Right lobe of liver (tissue), 6 donors: ENCODE measurements at places on chromosomes 7 and 10. TPM values are rescaled to one million over a fixed set of nuclear protein-coding genes. Genes with fewer than 3 reads are reported as not detected.

- no peaks in the 10 kb centered on the region for H3K36me3 ChIP-seq
- no peak for DNase-seq
- H3K4me1 ChIP-seq = no peaks in the 10 kb centered on the region
- H3K27ac ChIP-seq = no peak overlapping the region
Observed at GRCh38 chr10:111429288-111430028, 352.6 kb downstream of the ADRA2A start.

Gene CHAT
- total RNA-seq = not detected

- DNase-seq = no peak
- no peaks in the 10 kb centered on the region for H3K27me3 ChIP-seq
- no peak overlapping the region for H3K4me3 ChIP-seq
- peaks cover 9% of the 10 kb centered on the region for H3K4me1 ChIP-seq
- no peaks in the 10 kb centered on the region for H3K36me3 ChIP-seq
Observed at GRCh38 chr10:59339351-59339750, 23.0 kb downstream of the FAM13C start.

Gene INMT
- 26.8 TPM for total RNA-seq

DNA sequence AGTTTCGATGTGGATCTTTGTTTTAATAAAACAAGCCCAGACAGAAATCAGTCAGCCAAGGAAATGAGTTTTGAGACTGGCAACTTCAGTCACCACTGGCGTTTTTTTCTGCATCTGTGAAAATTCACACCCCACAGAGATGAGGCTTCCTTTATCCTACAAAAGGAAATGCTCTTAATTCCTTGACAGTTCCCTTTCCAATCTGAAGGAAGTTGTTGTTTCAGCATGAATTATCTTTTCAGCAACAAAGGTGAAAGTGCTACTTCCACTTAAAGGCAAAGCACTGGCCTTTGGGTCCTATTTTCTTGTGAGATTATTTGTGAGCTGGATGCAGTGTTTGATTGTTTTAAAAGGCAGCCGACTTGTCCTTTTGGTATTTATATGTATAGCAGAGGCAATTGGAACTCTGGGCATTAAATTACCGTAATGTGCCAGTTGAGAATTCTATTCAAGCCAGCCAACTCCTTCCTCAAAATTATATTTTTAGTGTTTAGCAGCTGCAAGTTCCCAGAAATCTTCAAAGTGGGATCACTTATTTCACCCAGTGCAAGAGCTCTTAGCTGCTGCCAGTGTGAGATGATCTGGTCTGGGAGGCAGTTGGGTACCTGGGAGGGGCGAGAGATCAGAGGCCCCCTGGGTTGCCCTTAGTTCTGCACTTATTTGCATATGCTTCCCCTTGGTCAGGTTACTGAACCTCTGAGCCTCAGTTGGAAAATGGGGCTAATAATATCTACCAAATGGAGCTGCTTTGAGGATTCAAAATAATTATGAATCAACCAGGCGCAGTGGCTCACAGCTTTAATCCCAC lies 427.1 kb downstream of the GALNT17 start:
- no peaks in the 10 kb centered on the region for H3K27me3 ChIP-seq
- no peak overlapping the region for H3K27ac ChIP-seq
- DNase-seq = no peak

DNA sequence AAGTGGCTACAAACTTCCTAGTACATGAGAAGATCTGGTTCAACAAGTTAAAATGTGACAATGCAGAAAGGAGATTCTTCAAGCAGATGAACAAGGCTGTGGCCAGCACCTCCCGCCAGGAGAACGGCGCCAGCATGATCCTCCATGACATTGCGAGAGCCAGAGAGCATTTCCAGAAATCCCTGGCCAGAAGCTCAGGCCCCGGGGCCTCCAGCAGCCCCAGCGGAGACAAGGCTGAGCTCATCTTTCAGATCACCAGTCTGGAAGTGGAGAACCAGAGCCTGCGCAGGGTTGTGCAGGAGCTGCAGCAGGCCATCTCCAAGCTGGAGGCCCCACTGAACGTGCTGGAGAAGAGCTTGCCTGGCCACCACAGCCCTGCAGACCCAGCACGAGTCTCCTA lies 40.1 kb upstream of the ZNF273 start:
- H3K27ac ChIP-seq = no peak overlapping the region
- H3K27me3 ChIP-seq = no peaks in the 10 kb centered on the region
- no peaks in the 10 kb centered on the region for H3K36me3 ChIP-seq
- H3K4me3 ChIP-seq = no peak overlapping the region
- no peaks in the 10 kb centered on the region for H3K4me1 ChIP-seq
- no peak for DNase-seq

- H3K4me3 ChIP-seq = no peak overlapping the region
- peaks cover 14% of the 10 kb centered on the region for H3K4me1 ChIP-seq
- H3K36me3 ChIP-seq = no peaks in the 10 kb centered on the region
- H3K27ac ChIP-seq = no peak overlapping the region
Observed at GRCh38 chr7:43700059-43700501, 29.2 kb downstream of the COA1 start.

Gene MYPN
- not detected for total RNA-seq

- no peaks in the 10 kb centered on the region for H3K27me3 ChIP-seq
- peaks cover 25% of the 10 kb centered on the region for H3K4me1 ChIP-seq
- H3K36me3 ChIP-seq = peaks cover 16% of the 10 kb centered on the region
- H3K4me3 ChIP-seq = no peak overlapping the region
- H3K27ac ChIP-seq = no peak overlapping the region
- no peak for DNase-seq
Observed at GRCh38 chr7:47504551-47505311, 77.2 kb downstream of the TNS3 start.

Gene ADARB2
- total RNA-seq = 0.07 TPM

DNA sequence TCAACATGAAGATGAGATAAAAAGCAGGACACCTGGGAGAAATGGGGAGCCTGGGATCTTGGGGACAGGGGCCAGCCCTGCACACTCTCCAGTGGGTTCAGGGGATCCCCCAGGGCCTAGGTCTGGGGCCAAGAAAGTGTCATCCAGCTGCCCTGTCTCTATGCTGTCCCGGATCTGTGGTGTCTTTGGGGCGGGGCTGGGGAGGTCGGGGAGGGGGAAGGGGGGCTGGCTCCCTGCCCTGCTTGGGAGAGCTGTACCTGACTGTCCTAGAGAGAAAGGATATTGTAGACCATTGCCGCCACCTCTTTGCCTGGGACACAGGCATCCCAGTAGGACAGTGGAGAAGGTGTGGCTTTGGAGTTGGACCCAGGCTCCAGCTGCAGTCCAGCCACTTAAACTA lies 7.0 kb upstream of the SPACDR start:
- no peaks in the 10 kb centered on the region for H3K27me3 ChIP-seq
- peaks cover 1% of the 10 kb centered on the region for H3K36me3 ChIP-seq
- H3K4me3 ChIP-seq = no peak overlapping the region
- peaks cover 6% of the 10 kb centered on the region for H3K4me1 ChIP-seq
- no peak for DNase-seq
- H3K27ac ChIP-seq = no peak overlapping the region

Gene GNGT1
- not detected for total RNA-seq

DNA sequence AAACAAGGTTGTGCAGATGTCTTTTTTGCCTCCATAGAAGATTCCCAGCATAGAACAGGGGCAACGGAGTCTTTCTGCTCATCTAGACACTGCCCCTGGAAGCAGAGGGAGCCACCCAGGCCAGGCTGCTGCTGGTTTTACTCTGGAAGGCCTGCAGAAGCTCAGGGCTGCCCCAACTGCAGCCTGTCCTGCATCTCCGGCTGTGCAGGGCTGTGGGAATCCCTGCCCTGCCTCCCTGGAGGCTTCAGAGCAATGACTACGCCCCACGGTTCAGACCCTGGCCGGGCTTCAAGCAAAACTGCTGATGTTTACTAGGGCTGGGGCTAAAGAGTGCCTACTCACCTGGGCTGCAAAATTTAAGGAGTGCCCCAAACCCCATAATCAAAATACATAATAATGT lies 43.9 kb downstream of the GHRHR start:
- H3K4me1 ChIP-seq = no peaks in the 10 kb centered on the region
- H3K36me3 ChIP-seq = no peaks in the 10 kb centered on the region
- no peak for DNase-seq
- H3K4me3 ChIP-seq = no peak overlapping the region
- H3K27ac ChIP-seq = no peak overlapping the region

DNA sequence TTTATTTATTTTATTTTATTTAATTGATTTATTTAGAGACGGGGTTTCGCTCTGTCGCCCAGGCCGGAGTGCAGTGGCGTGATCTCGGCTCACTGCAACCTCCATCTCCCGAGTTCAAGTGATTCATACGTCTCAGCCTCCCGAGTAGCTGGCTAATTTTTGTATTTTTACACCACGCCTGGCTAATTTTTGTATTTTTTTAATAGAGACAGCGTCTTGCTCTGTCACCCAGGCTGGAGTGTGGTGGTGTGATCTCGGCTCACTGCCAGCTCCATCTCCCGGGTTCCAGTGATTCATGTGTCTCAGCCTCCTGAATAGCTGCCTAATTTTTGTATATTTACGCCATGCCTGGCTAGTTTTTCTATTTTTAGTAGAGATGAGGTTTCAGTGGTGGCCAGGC lies 34.2 kb downstream of the AP5Z1 start:
- no peaks in the 10 kb centered on the region for H3K27me3 ChIP-seq
- no peak overlapping the region for H3K27ac ChIP-seq
- no peaks in the 10 kb centered on the region for H3K4me1 ChIP-seq
- no peak for DNase-seq
- no peaks in the 10 kb centered on the region for H3K36me3 ChIP-seq
- H3K4me3 ChIP-seq = no peak overlapping the region

- H3K27ac ChIP-seq = no peak overlapping the region
- no peaks in the 10 kb centered on the region for H3K36me3 ChIP-seq
- no peak for DNase-seq
Observed at GRCh38 chr7:42549866-42550485, 313.0 kb upstream of the GLI3 start.

Gene FMC1
- 6.4 TPM for total RNA-seq

GRCh38 chr10:59087486-59087885 lies 89.0 kb upstream of the PHYHIPL start:
- no peak overlapping the region for H3K27ac ChIP-seq
- no peak for DNase-seq
- no peaks in the 10 kb centered on the region for H3K27me3 ChIP-seq
- no peaks in the 10 kb centered on the region for H3K36me3 ChIP-seq

DNA sequence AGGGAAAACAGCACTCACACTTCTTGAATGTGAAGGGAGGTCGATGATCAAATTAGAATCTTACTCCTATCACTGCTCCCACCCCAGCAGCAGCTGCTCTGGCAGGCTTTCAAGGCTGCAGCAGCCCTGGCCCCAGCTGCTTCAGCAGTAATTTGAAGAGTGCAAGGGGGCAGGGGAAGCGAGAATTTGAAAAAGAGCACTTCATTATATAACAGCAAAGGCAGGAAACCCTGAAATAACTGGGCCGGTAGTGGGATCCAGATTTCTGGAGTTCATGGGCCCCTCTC lies 44.9 kb downstream of the MYPN start:
- DNase-seq = peak; percentile 33
- H3K27ac ChIP-seq = no peak overlapping the region
- H3K4me3 ChIP-seq = no peak overlapping the region
- no peaks in the 10 kb centered on the region for H3K36me3 ChIP-seq
- H3K27me3 ChIP-seq = no peaks in the 10 kb centered on the region

DNA sequence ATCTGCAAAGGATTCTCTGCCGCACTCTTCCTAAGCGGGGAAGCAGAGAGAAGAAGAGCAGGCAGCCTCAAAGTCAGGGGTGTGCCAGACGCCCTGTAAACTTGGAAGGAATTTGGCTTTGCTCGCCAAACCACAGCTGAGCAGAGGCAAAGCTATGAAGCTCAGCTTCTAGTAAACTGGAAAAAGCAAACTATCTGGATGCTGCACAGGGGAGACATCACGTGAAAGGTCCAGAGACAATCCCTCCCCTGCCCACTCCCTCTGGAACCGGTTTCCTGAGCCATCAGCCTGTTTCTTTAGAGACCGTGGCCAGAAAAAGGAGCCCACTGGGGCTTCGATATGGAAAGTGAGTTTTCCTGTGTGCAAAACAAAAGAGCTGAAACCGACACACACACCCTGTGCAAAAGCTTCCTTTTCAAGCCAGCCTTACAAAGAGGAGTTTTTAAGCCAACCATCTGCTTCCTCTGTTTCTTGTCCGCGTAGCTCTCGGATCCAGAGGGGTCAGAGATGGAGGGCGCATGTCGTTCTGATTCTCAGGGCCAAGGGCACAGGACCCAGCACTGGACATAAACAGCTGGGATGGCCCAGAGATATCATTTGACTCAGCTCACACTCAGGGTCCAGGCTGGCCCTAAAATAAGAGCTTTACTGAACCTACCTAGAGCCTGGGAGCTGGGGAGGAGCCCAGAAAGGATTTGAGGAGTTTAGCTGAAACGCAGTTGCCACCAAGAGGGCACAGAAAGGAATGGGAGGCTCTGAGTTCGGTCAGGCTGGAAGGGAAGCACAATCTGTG lies 58.2 kb upstream of the DNAAF5 start:
- DNase-seq = no peak
- H3K27me3 ChIP-seq = no peaks in the 10 kb centered on the region
- H3K4me3 ChIP-seq = no peak overlapping the region
- H3K4me1 ChIP-seq = no peaks in the 10 kb centered on the region
- no peak overlapping the region for H3K27ac ChIP-seq
- H3K36me3 ChIP-seq = no peaks in the 10 kb centered on the region

Gene MXI1
- 26.5 TPM for total RNA-seq

DNA sequence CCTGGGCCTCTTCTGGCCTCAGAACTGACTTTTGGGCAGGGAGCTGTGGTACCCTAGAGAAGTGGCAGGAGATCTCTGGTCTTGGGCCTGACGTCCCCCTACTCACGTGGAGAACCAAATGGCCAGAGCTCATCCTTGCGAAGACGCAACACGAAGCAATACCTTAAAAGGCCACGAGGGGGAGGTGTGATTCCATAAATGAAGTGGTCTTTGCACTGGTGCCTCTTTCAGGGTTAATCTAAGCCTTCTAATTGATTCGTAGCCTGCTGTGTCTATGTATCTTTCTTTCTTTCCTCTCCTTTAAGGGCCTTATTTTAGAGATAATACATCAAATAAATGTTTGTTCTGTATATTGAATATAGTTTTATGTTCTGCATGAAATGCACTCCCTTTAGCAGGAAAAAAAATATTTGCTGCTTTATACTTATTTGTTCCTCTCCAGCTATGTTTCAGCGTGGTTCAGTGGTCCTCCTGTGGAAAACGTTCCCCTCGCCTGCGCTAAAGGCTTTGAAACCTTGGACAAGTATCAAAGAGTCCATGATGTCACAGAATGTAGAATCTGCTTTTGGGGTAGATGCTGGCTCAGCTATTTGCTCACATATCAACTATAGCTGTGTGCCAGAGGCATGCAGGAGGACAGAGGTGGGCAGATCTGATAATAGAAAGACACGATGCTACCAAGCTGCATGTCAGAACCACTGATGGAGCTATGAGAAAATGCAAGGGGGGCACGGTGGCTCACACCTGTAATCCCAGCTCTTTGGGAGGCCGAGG lies 41.0 kb downstream of the STRA8 start:
- H3K4me1 ChIP-seq = no peaks in the 10 kb centered on the region
- DNase-seq = no peak
- H3K27me3 ChIP-seq = no peaks in the 10 kb centered on the region
- no peaks in the 10 kb centered on the region for H3K36me3 ChIP-seq
- H3K4me3 ChIP-seq = no peak overlapping the region

DNA sequence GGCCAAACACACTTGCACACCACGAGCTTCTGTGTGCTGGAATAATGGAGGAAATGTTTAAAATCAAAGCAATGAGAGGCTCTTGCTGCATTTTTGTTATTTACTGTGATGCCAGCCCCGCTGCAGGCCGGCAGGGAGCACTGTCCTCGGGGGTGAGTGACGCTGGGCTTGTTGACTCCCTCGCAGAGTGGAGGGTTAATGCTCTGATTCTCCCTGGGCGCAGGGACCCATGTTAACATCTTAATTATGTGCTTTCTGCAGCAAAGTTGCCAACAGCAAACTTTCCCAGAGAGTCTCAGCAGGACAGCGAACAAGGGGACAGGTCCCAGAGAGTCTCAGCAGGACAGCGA lies 22.9 kb downstream of the SCART1 start:
- DNase-seq = no peak
- no peak overlapping the region for H3K4me3 ChIP-seq
- H3K4me1 ChIP-seq = no peaks in the 10 kb centered on the region
- no peaks in the 10 kb centered on the region for H3K36me3 ChIP-seq
- no peak overlapping the region for H3K27ac ChIP-seq

Gene OPN4
- not detected for total RNA-seq
